Inflammatory macrophage (primary cell): ENCODE measurements at places on chromosomes 6 and 20.

DNA sequence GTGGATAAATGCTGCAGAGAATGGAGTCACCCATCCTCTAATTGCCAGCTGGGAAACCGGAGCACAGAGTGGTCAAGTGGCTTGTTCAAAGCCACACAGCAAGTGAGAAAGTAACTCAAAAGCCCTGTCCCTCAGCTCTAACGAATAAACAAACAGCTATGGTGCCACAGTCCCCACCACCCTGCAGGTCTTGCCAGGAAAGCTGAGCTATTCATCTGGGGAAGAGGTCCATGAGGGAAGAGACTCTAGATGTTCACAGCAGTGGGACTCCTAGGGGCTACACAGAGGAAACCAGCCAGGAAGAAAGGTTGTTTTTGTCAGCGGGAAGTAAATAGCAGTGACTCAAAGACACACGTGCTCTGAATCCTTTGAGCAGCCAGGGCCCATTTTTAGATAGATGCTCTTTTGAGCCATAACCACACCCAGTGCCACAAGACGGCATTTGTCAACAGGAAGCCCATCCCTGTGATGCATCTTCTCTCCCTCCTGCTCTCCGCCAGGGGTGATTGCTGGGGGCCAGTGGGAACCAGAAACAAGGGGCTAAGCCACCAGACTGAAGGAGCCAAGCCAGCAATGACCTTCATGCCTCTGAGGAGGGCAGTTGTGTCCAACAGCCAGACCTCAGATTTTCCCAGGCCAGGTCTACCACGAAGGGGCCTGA, 32.4 kb upstream of the TCP11 start:
- no peak for DNase-seq

- peak; percentile 87 for DNase-seq
Measured at GRCh38 chr6:53593001-53593488, 48.1 kb upstream of the GCLC start.

- no peak for DNase-seq
Measured at GRCh38 chr6:165556116-165556843, 106.8 kb downstream of the PDE10A start.

DNA sequence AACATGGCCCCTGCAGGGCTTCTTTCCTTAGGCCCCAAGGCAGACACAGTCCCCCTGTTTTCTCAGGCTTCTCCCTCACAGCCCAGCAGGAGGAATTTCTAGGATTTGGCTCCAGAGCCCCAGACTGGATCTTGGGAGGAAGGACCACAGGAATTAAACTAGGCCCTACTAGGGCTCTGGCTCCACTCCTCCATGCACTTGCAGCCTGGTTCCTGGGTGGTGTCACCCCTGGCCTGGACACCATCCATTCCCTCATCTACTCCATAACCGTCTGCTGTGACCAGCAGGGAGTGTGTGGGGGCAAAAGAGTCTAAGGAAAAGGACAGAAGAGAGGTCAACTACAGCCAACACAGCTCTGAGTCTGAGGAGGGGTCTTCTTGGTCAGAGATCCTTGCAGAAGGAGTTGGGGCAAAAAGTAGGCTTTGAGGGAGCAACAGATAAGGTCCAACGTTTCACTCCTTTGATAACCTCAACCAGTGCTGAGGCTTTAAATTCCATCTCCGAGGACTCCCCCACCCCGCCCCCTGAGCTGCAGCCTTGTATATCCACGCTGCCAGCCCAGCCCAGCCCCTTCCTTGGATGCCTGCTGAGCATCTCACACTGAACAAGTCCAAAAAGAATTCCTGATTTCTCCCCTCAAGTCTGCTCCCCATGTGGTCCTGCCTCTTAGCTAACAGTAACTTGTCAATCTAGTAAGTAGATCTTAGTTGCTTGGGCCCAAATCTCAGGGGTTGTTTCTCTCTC, 27.9 kb upstream of the SPDEF start:
- no peak for DNase-seq

GRCh38 chr6:157464653-157465535, 83.9 kb downstream of the ZDHHC14 start:
- no peak for DNase-seq

DNA sequence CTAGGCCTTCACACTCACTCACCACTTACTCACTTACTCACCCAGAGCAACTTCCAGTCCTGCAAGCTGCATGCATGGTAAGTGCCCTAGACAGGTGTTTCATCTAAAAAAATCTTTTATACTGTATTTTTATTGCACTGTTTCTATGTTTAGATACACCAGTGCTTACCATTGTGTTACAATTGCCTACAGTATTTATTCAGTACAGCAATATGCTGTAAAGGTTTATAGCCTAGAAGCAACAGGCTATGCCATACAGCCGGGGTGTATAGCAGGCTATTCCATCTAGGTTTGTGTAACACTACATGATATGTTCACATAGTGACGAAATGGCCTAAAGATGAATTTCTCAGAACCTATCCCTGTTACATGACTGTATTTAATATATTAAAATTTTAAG, 37.1 kb upstream of the KCNK5 start:
- DNase-seq = no peak

- no peak for DNase-seq
Measured at GRCh38 chr6:37556881-37557644, 57.4 kb upstream of the CCDC167 start.

DNA sequence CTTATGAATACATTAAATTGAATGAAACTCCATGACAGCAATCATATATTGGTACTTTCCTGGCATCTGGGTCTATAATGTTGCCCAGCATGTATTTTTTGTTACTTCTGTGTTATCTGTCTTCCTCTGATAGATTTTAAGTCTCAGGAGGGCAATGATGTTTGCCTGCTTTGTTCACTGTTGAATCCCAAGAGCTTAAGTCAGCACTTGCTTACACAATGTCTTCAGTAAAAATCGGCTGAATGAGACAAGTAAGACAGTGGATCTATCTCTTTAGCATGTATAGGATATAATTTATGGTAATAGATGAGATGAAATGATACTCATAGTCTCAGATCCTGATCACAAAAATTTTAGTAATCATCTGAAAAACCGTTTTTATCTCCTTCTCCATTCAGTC, 1034.9 kb upstream of the EPHA7 start:
- DNase-seq = no peak

GRCh38 chr6:140101367-140101766, 726.9 kb upstream of the CITED2 start:
- no peak for DNase-seq

DNA sequence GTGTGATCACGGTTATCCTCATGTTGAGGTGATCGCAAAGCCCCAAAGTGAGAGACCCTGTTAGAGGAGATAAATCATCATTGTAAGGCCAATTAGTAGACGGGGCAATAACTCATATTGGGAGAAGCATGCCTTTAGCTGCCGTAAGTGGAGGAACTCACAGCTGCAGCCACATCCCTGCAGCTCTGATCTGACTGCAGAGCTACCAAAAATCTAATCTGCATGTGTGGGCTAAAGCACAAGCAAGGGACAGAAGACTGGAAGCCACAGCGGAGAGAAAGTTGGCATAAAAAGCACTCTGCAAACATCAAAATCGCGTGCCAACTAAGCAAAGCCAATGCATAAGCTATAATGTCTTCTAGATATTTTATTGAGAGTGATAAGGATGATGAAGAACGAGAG, 79.8 kb downstream of the TBC1D7 start:
- no peak for DNase-seq
